ENCODE measurements at places on chromosomes 7 and 10.

- DNase-seq, result no peak
Observed at GRCh38 chr10:85604884-85605283, 761.7 kb downstream of the GRID1 start.

GRCh38 chr7:81859433-81859832, 89.6 kb upstream of the HGF start:
- no peak for DNase-seq

DNA sequence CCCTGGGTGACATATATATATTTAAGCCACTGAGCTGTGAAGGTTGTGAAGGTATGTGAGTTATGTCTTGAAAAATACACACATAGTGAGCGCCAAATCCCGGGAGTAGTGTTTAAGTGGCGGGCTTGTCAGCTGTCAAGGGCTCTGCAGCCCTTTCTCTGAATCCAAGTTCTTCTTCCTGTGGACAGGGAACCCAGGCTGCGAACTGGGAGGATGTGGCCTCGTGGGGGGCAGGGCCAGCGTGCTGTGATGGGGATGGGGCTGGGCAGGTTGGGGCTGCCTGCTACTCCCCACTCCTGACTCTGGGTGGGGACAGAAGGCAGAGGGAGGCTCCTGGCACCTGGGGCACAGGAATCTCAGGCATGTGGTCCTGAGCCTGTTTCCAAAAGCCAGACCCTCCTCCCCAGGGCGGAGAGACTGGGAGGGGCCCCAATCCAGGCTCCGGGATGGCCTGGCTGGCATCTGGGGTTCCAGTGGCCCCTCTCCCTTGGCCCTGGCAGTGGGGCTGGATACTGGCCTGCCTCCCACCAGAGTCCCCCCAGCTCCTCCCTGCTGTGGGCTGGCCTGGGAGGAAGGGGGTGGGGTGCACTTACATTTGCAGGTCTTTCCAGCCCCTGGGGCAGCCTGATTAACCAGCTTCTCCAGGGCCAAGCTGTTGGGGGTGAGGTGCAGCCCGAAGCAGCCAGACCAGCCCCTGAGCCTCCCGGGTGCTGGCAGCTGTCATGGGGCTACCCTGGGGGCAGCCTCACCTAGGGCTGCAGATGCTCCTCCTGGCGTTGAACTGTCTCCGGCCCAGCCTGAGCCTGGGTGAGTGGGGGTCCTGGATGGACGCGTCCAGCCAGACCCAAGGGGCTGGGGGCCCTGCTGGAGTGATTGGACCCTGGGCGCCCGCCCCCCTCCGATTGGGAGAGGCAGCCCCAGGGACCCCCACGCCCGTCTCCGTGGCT, at the start of gene UPK3B:
UPK3B (plus strand) TSS at position 622 of the 947 bp plus-strand sequence; CDS start at position 723, 101 bp downstream.
- no peak for DNase-seq

GRCh38 chr7:46603296-46603752, 682.3 kb upstream of the IGFBP3 start:
- DNase-seq, result no peak

DNA sequence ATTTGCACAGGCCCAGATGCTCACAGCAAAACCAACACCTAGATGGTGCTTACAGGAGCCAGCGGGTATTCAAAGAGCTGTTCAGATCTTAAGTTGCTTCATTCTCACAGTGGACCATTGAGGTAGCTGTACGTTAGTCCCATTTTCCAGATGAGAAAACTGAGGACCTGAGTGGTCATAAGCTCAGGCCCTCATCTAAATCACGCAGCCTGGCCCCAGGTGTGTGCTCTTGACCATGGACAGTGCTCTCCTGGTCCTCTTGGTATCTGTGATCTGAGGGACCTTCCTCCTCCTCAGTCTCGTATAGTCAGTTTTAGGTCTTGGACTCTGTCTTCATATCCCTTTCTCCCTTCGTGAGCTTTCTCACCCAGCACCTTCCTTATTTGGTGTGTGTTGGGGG, 43.7 kb downstream of the HTRA1 start:
- no peak for DNase-seq

GRCh38 chr7:69966766-69967591, 368.7 kb downstream of the AUTS2 start:
- no peak for DNase-seq

DNA sequence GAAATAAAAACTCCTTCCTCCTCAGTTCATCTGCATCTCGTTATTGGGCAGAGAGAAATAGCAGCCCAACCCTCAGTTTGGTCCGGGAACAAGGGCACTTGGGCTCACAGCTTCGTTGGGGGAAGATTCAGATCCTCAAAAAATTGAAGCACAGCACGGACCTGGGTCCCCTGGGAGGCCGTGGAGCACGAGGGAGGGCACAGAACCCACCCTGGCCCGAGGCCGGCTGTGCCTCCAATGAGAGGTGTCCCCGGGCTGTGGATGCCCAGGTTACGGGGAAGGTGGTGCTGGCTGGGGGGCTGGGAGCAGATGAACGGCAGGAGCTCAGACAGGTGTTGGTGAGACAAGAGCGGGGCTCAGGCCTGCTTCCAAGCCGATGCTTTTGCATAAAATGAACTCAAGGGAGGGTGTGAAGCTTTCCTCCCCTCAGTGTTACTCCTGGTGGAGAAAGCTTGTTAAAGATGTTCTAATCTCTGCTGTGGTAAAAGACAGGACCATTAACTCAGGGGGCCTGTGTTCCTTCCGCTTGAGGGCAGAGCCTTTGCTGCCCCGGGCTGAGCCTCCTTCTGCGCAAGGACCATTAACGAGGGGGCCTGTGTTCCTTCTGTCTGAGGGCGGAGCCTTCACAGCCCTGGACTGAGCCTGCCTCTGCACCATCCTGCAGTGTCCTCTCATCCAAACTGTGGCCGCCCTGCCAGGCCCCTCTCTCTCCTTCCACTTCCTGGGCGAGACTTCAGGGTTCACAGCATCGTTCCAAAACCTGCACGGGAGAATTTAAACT, 302.2 kb downstream of the ADARB2 start:
- DNase-seq, result no peak

- no peak for DNase-seq
Observed at GRCh38 chr10:71260622-71261325, 48.4 kb downstream of the UNC5B start.

GRCh38 chr7:44764665-44765578, 16.3 kb downstream of the ZMIZ2 start:
- no peak for DNase-seq

GRCh38 chr10:3639546-3639945, 145.5 kb downstream of the KLF6 start:
- DNase-seq, result no peak

DNA sequence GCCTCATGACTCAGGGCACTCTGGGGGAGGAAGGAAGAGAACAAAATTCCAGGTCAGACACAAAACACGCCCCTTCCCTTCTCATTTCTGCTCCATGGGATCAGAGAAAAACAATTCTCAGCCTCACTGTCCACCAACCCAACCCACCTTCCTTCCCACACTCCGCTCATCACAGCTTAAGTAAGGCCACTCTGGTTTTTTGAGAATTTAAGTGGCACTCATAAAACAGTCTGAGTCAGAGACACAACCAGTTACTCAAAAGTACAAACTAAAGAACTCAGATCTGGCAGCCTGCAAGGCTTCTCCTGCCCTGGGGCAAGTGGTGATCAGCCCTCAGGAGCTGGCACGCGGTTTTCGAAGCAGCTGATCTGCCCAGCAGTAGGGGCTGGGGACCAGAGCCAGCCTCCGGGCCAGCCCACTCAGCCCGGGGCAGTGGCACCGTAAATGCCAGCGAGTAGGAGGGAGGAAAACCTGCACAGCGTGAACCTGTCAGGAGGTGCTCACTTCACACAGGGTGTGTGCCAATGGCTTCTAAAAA, 39.1 kb upstream of the ABLIM1 start:
- DNase-seq, result no peak

- DNase-seq, result no peak
Observed at GRCh38 chr7:140656548-140657515, 15.9 kb upstream of the ADCK2 start.

DNA sequence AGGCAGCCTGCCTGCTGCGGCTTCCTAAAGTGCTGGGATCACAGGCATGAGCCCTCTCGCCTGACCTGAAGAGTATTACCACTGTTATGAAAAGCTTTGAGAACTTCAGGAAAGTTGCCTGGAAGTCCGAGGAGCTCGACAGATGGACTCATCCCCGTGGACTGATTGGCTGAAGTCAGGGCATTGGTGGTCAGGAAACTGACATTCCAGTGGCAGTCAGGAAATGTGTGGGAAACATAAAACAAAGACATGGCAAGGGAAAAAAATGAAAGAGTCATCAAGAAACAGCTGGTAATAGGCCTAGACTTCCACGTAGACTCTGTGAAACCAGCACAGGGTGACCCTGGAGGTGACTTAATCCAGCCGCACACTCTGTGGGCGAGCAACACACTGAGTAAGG, 123.3 kb downstream of the CDH23 start:
- no peak for DNase-seq

GRCh38 chr7:133853706-133854276, 273.3 kb upstream of the LRGUK start:
- DNase-seq, result no peak

GRCh38 chr7:142248-142941, 50.0 kb upstream of the FAM20C start:
- no peak for DNase-seq

DNA sequence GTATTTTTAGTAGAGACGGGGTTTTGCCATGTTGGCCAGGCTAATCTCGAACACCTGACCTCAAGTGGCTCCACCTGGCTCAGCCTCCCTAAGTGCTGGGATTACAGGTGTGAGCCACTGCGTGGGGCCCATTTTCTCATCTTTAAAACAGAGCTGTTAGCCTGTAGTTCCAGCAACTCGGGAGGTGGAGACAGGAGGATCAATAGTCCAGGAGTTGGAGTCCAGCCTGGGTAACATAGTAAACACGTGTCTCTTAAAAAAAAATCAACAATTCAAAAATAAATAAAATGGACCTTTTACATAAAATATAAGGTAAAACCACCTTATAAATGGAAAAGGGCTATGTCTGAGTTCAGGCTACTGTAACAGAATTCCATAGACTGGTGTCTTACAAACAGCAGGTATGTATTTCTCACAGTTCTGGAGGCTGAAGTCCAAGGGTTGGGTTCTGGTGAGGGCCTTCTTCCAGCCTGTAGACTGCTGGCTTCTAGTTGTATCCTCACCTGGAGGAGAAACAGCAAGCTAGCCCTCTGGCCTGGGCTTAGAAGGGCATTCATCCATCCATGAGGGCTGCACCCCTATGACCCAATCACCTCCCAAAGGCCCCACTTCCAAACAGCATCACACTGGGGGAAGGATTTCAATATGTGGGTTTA, 7.0 kb upstream of the PVRIG start:
- no peak for DNase-seq

- no peak for DNase-seq
Observed at GRCh38 chr7:41887416-41887815, 184.5 kb upstream of the INHBA start.

GRCh38 chr10:84854439-84854838, 526.0 kb downstream of the CCSER2 start:
- no peak for DNase-seq

- no peak for DNase-seq
Observed at GRCh38 chr10:33189363-33189762, 145.1 kb downstream of the NRP1 start.

GRCh38 chr7:138665669-138666140, 35.5 kb downstream of the SVOPL start:
- no peak for DNase-seq

DNA sequence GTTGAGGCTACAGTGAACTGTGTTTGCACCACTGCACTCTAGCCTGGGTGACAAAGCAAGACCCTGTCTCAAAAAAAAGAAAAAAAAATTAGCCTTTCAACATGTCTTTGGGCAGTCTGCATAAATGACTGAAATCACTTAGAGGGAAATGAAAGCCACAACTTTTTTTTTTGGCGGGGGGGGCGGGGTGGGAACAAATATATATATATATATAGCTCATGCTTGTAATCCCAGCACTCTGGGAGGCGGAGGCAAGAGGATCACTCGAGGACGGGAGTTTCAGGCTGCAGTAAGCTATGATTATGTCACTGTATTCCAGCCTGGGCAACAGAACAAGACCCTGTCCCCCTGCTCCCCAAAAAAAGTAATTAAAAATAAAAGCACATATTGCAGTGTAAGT, 23.4 kb upstream of the MICU1 start:
- no peak for DNase-seq

DNA sequence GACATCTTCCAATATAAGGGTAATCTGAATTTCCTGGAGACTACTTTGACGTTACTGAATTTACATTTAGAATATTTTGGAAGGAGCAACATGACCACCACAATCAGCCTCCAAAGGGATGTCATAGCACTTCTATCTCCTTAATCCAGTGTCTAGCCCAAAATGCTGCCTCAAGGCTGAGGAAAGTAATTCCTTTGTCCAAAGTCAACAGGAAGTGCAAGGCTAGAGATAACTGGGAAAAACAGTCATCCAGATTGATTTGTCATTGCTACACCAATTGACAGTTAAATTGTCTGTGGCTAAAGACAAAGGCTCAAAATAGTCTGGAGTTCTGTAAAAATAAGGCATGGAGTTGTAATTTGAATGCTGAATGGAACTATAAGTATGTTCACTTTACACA, 3.9 kb upstream of the TFPI2 start:
- no peak for DNase-seq

DNA sequence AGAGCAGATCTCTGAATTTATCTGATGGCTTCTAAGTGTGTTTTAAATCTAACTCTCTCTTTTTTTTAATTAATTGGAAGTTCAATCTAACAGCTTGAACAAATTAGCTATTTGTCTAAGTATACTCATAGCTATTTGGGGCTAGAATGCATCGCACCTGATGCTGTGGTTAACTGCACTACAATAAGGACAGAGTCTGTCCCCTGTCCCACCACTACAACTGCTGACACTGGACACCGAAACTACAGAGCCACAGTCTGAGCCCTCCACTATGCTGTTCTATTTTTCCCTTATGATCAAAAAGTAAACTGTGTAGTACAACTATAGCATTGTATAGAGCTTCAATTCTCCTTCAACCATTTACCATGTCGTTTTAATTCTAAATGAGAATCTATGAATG, 89.4 kb upstream of the AHR start:
- no peak for DNase-seq

- DNase-seq, result no peak
Observed at GRCh38 chr7:134963036-134963435, 23.3 kb upstream of the AGBL3 start.

DNA sequence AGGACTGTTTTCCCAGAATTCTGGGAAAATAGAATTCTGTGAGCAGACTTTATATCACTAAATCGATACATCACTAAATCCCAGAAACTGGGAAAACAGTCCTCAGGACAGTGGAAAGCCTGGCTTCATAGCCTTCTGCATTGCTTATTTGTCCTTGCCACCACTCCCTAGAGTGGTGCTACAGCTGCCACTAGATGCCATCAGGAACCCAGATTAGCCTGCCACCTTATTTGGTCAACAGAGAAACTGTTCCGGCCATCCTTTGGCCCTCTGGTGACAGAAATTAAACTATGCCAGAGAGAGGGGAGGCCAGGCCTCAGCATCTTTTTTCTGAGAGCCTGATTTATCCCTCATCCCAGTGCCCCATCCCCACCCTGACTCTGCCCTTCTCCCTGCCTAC, 19.6 kb upstream of the NFKB2 start:
- DNase-seq, result no peak
